Activated CD4-positive, alpha-beta T cell treated with anti-CD3 and anti-CD28 coated beads for 1 hour (primary cell): ENCODE measurements at places on chromosomes 3 and 15.

- DNase-seq, result no peak
Observed at GRCh38 chr3:155441506-155441905, 148.0 kb upstream of the STRIT1 start.

DNA sequence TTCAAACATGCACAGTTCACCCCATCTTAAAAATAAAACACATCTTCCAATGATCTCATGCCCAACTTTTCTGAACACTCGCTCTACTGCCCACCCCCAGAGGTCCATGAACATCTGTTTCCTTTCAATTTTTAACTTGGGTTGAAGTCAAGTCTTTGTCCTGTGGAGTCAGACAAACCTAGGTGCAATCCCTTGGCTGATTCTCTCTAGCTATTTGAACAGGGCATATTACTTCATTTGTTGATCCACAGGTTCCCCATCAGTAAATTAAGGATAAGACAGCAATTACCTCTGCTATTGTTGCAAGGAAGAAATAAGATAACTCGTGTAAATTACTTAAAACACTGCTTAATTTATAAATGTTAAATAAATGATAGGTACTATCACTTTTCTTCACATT, 180.1 kb downstream of the CNTN3 start:
- DNase-seq, result no peak

DNA sequence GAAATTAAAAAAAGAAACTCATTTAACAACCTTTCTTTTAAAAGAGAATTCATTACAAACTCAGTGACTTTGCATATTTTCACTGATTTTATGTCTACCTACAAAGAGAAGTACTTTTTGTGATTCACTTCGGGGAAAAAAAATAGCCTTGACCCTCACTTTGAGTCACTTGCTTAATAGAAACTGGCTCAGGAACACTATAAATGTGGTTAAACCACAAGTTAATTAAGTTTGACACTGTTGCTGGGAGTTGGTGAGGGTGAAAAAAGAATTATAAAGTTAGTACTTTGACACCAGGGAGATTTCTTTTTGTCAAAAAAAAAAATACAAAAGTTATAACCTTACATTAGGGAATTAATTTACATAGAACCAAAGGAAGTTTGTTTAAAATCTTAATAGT, 810.9 kb downstream of the NR2F2 start:
- DNase-seq, result no peak

GRCh38 chr15:63344731-63345390, 36.8 kb downstream of the CA12 start:
- DNase-seq, result no peak

- no peak for DNase-seq
Observed at GRCh38 chr3:186213946-186214345, 105.1 kb upstream of the ETV5 start.

- no peak for DNase-seq
Observed at GRCh38 chr3:159273608-159274007, 471.8 kb downstream of the MFSD1 start.

DNA sequence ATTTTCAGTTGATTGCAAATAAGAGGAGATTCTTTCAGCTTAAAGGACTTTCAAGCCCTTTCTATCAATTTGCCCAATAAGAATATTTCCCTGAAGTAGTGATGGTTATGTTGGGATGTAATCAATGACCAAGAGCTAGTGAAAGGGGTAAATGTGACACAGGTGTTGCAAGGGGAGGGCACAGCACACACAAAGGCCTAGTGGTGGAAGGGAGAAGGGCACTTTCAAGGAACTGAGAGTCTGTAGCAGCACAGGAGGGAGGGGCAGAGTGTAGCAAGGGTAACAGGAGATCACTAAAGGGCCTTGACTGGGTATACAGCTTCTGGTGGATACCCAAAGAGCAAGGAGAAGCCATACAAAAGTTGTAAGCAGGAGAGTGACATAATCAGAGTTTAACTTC, 217.8 kb upstream of the ARHGEF26 start:
- no peak for DNase-seq

- DNase-seq, result no peak
Observed at GRCh38 chr15:95940431-95940985, 390.0 kb upstream of the NR2F2 start.

GRCh38 chr3:124078953-124079911, 87.3 kb upstream of the ROPN1 start:
- no peak for DNase-seq

GRCh38 chr3:42043099-42043813, 47.9 kb upstream of the TRAK1 start:
- DNase-seq, result no peak

- DNase-seq, result no peak
Observed at GRCh38 chr15:62524848-62525247, 359.8 kb upstream of the C2CD4B start.

DNA sequence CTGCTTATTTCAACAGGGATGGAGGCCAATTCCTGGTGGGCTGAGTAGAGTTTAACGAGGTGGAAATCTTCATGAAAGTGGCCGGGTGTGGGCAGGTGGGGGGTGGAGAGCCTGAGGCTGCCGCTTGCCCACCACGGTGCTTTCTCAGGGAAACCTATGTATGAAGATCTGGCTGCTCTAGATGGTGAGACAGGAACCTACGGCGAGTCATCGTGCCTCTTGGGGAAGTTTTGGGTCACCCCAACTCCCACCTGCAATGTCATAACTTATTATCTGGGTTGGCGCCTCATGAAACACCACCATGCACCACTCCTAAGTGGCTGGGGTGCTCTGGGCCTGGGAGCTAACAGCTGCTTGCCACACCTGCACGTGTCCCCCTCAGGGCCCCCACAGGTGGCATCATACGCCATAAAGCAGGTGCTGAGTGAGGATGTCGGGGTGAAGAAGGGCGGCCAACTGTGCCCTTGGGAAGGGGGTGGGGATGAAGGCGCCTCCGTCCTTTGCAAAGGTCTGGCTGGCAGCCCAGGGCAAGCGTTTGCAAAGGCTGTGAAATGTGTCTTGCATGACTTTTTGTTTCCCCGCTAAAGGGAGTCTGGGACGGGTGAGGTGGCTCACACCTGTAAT, 27.9 kb upstream of the SNRPA1 start:
- no peak for DNase-seq

DNA sequence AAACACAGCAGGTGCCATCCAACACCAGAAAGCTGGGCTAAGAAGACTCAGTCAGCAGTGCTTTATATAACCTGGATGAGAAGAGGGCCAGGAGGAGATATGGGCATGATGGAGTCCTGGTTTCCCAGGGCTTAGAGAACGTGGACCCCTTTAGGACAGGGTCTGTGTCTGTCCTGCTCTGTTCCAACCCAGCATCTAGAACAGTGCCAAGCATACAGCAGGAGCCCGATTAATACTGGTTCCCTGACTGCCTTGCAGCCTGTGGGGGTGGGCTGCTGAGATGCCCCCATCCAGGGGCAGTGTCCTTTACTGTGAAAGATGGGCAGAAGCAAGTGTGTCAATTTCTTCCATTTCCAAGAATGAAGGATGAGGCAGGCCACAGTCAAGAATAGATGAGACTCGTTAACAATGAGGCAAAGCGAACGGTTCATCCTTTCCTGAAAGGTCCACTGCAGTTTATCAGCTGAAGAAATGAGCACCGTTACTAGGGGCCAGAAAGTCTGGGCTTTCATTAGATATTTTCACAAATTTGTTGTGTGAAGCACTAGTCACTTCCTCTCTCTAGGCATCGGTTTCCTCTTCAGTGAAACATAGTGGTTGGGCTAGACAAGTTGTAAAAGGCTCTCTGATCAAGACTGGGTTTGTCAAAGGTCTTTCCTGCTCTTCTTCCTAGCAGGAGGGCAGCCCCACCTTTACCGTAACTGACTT, 72.0 kb upstream of the HERC1 start:
- no peak for DNase-seq

DNA sequence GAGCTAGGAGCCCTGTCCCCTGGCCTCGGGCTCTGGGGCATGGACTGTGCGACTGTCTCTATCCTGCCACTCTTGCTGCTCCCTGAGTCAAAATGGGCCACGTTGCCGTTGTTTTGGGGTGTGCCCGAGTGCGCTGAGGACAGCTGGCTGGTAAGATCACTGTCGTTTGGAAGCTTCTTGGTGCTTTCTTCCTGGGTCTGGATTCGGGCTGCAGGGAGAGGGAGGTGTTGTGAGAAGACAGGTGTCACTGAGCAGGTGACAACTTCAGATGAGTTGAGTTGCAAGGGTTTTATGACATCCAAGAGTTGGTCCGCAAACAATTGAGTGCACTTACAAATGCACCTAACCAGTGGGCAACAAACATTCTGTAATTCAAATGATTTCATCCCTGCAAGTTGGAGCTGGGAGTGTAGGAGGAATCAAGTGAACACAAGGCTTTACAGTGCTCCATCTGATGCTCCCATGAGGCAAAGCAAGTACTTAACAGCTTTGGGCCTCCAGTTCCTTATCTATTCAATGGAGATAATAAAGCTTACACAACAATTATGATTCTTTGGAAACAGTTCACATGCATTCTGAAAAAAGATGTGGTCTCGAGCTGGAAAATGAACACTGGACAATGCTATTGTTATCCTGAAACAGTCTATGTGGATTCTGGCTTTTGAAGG, 11.0 kb upstream of the STARD5 start:
- no peak for DNase-seq

DNA sequence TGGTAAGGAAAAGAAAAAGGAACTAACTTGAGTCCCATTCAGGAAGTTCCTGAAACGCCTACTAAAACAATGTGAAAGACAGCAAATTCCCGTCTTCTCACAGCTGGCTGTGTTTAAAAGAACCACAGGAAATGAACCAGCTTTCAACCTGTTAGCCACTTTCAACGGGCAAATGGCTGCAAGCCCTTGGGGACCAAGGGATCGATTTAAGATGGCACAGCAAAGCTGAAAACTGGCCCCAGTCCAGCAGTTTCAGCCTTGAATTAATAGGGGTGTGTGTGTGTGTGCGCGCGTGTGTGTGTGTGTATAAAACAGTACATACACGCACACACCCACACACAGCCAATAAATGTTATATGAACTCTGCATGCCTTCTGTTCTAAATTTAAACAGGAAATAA, 168.7 kb upstream of the TMCO5A start:
- DNase-seq, result no peak
